ENCODE measurements at places on chromosomes 3 and 15.

- DNase-seq: no peak
Measured at GRCh38 chr3:149258298-149258697, 36.7 kb upstream of the CP start.

- DNase-seq: no peak
Measured at GRCh38 chr3:10228248-10228950, 19.9 kb upstream of the TATDN2 start.

GRCh38 chr3:156587760-156588069, 32.8 kb upstream of the SSR3 start:
- DNase-seq: no peak

DNA sequence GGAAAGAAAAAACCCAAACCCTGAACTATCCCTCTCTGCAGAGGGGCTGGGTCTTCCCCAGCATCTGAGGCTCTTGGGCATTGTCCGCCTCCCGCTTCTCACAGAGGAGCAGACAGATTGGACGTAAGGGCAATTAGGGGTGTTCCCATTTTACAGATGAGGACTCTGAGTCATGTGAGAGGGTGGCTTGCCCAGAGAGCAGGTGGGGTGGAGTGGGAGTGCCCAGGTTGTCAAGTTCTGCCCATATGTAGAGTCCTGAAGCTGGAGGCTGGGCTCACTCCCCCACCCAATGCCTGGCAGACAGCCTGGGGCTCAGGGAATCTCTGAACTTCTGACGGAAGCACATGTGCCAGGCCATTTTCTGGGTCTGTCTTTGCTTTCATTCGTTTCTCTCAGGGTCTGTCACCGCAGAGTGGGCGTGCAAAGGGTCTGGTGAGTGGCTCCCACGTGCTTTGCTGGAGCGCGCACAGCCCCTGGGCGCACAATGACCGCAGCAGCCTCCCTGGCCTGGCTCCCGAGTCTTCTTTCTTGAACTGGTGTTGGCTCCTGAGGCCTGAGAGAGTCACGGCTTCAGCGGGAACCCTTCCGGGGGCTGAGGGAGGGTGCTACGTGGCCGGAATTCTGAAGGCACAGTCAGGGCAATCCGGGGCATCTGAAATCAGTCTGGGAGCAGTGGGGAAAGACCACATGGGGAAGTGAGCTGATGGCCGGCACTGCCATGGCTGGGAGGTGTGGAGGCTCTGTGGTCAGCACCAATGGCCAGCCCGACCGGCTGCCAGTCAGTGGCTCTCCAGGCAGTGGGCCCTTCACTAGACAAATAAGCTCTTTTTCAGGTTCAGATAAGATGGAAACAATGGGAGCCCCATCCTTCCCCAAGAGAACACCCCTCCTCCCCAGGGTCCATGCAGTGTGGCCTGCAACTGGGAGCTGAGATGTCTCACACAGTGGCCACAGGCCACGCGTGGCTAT, 1.1 kb upstream of the TRPM1 start:
- no peak for DNase-seq

DNA sequence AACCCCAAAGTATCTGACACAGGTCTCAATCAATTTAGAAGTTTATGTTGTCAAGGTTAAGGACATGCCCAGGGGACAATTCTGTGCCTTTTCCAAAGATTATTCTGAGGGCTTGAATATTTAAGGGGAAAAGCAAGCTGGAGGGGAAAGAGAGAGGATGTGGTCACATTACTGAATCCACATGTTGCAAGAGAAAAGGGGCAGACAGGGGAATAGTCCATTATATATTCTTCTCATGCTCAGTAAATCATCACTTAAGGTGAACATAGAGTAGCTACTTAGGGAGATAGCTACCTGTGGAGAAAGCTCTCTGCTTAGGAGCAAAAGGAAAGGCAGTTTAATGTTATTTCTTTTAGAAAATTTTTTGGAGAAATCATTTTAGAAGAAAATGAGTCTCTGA, 751.6 kb downstream of the SI start:
- no peak for DNase-seq

DNA sequence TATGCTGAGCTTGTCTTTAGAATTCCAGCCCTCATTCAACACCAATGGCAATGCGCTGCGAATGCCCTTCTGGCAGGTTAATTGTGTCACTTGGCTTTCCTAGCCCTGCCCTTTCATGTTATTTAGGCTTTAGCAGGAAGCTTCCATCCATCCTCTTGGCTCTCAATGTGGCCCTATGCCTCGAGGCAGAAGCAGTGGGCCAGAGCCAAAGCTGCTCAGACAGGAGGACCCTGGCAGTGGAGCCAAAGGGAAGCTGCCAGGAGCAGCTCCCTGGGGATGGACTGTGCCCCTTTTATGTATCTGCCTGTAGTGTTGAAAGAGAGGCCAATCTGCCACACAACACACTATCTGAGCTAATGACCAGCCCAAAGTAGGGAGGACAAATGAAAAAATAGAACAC, 376.4 kb downstream of the CTNNB1 start:
- DNase-seq: no peak

DNA sequence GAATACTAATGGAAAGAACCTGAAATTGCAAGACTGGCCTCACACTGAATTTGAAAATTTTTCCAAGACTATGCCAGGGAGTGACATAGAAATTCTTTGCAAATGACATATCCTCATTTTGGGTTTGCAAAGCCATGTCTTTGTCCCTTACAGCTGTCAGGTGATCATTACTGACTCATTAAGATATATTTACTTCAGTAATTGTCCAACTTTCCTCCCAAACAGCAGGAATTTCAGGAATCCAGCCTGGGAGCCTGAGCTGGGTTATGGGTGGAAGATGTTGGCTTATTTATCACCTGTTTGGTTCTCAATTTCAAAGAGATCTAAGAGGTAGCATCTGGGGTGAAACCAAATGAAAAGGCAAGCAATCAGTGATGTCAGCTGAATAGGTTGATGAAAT, 111.6 kb upstream of the ACP3 start:
- DNase-seq: peak; percentile 44

GRCh38 chr3:170572665-170573253, 13.1 kb downstream of the SLC7A14 start:
- DNase-seq: peak; percentile 60

- DNase-seq: no peak
Measured at GRCh38 chr3:56989169-56989976, 71.1 kb upstream of the SPATA12 start.

DNA sequence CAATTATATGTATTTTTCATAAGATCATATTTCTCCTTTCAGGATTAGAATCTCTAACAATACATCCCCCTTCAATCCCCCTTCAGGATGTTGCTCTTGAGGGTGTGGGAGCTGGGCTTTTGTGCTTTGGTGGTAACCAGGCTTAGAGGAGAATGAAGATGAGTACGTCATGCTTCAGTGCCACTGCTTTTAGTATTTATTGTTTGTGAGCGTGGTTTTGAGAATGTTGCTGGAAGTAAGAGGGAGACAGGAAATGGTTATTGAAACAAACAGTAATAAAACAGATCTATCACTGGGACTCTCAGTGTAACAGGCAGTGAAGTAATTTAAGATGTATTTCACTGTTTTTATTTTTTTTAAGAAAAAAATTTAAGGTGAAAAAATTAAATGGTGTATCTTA, 35.3 kb downstream of the GBE1 start:
- DNase-seq: peak; percentile 6

GRCh38 chr3:127137113-127137512, 55.8 kb upstream of the PRR23E start:
- no peak for DNase-seq

GRCh38 chr15:35998663-35999602, 453.0 kb upstream of the DPH6 start:
- DNase-seq: peak; percentile 41

GRCh38 chr15:33145447-33145846, 49.1 kb downstream of the FMN1 start:
- no peak for DNase-seq

- no peak for DNase-seq
Measured at GRCh38 chr15:94700211-94700610, 468.9 kb downstream of the MCTP2 start.

- DNase-seq: no peak
Measured at GRCh38 chr15:61169904-61170695, 59.0 kb downstream of the RORA start.

DNA sequence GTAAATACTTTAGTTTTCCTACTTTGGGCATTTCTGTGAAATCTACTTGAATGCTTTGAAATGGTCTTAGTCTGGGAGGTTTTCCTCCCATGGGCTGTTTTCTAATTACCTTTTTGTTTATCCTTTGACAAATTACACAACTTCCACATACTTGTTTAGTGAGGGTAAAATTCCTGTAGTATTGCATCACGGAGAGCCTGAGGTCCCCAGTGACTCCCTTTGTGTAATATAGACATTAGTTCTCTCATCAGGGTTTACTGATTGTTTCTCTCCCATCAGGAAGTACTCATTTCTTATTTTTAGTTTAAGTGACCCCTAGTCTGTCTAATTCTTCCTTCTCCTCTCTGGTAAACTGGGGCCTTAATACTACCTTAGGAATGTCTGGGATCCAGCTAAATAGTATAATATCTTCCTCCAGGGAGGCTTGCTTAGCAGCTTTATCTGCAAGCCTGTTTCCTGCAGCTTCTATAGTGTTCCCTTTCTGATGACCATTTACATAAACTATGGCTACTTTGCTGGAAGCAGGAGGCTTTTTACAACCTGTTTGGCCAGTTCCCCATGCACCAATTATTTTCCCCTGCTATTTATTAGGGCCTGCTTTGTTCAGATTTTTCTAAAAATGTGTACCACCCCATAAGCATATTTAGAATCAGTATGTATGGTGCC, 87.2 kb upstream of the XCR1 start:
- DNase-seq: peak; percentile 17

DNA sequence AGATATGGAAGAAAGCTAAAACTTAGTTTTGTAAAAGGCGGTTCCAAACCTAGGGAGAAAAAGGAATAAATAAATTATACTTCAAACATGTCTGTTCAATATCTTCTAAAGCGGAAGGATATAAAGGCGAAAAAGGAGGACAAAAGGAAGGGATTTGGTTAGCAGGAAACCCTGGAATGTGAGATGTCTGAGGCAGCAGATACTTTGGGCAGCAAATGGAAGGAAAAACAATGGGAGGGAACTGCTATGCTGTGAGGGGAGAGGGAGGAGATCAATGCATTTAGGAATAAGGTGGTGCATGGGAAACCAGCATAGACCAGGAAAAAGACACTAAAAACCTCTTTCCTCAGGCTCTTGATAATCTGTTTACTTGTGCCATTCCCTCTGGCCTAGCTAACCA, 120.8 kb downstream of the DNAH12 start:
- DNase-seq: no peak

DNA sequence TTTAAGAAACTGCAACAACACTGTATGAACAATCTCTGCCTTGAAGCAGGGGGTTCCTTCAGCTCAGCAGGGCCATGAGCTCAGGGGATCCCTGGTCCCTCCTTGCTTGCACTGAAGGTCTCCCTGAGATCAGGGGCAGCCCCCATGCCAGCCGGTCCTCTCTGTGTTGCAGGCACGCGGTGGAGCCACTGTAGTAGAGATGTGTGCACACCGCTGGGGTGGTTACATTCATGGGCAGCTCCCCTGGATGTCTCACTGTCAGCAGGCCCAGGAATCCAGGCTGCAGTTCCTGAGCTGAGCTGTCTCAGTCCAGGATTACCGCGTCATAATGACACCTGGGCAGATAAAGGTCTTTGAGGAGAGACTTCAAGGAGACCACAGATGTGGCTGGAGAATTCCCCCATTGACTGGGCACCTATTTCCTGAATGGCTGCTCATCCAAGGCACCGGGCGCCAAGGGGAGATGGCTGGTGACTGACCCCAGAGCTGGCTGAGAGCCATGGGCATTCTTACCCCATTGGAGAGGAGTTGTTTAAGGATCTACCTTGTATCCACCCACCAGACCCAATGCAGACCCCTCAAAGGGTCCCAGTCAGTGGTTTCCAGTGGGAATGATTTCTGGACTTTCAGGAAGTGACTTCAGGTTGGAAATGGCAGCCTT, 10.4 kb upstream of the KLF13 start:
- DNase-seq: no peak

DNA sequence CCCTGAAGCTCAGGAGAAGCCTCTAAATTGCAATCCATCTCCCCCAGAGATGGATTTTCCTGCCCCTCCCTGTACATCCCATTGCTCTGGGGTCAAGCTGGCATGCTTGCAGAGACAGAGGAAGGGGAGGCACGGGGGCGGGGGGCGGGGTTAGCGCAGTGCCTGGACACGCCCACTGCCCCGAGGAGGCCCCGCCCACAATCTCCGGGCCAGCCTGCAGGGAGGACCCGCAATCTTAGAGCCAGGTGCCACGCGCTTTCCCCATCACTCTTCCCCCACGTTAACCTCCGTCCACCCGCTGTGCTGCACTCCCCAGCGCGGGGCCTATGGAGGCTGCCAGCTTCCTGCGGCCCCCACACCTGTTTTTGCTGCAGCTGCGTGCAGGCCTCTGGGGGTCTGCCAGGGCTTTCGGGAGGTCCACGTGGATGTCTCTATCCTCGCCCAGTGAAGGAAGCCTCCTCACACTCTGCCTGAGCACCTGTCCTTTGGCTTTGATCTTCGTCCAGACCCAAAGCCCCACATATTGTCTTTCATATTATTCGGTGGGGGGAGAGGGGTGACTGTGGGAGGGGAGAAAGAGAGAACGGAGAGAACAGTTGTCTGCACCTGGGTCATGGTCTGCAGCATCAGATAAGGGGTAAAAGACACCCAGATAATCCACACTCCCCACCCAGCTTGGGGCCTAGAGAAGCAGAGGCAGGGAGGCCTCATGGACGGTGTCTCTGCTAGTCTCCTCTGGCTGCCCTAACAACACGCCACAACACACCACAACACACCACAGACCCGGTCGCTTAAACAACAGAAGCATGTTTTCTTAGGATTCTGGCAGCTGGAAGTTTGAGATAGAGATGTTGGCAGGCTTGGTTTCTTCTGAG, 118.0 kb upstream of the MEF2A start:
- DNase-seq: no peak

- no peak for DNase-seq
Measured at GRCh38 chr3:72515281-72515680, 333.0 kb downstream of the SHQ1 start.

DNA sequence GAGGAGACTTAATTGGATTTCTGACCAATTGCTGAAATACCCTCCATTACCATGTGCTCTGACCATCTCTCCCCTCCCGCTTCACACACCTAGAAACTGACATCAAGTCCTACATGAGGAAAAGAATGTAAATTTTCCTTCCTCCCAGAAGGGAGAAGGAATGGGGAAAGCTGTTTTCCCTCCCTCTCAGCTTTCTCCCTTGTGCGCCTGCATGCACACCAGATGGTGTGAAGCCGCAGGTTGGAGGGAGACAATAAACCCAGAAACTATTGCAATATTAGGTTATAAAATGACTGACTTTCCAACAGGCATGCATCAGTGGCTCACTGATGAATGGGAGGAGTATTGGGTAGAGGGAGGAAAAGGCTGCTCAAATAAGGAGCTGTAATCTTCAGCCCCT, 50.9 kb downstream of the MB21D2 start:
- DNase-seq: no peak

DNA sequence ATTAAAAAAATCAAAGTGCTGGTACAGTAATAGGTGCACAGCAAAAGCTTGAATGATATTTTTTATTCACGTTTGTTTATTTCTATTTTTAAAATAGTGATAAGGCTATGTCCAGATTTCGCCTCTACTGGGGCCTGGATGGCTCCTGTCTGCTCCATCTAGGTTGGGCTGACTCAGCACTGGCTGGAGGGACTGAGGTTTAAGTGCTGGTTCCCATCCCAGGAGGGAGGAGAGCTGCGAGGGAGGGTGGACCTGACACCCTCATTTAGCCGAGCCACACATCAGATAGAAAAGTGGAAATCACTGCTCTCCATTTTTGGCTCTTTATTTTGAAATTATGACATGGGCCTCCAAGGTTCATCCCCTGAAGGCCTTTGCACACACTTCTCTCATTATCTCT, 95.4 kb upstream of the AGBL1 start:
- no peak for DNase-seq

- peak; percentile 47 for DNase-seq
Measured at GRCh38 chr3:81684751-81685395, 76.6 kb downstream of the GBE1 start.

Measured in astrocyte of the hippocampus (primary cell).